NCI-H526 treated with DMSO at 0.1 percent for 48 hours (cell line): ENCODE measurements at places on chromosomes 1 and 21.

DNA sequence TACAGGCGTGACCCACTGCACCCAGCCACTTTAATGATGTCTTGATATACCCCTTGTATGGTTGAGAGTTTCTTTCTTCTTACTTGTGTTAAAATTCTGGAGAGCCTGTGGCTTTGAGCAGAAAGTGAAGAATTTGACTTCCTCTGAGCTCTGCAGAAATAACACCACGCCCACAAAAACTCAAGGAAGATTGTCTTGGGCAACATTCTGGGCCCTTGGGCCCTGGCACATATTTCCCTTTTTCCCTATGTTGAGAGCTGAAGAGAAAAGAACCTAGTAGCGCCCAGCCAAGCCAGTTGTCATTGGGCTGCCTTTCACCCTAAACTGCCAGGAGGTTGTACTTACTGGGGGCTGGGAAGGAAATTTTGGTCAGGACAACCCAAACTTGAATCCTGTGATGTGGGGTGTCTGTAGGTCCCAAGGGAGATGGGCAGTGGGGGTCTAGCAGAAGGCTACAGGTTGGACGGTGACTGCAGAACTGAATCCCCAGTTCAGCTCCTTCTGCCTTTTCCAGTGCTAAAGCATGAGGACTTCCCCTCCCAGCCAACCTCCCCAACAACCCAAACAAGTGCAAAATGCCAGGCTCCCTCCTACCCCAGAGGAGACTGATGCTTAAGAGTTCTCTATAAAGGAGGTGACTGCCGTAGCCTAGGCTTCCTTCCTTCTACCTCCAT is 11.7 kb upstream of the SNAPIN start:
- no peak for DNase-seq

DNA sequence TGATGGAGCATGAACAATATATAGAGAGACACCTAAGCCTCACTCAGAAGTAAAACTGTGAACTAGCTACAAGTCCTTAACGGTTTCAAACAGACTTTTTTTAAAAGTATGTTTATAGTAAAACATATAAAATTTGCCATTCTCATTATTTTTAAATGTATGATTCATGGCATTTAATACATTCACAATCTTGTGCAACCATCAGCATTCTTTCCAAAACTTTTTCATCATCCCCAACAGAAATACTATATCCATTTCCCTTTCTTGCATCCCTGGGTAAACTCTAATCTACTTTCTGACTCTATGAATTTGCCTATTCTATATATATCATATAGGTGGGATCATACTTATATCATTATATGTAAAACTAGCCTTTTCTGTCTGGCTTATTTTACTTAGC is 25.5 kb downstream of the EVI5 start:
- DNase-seq: no peak

DNA sequence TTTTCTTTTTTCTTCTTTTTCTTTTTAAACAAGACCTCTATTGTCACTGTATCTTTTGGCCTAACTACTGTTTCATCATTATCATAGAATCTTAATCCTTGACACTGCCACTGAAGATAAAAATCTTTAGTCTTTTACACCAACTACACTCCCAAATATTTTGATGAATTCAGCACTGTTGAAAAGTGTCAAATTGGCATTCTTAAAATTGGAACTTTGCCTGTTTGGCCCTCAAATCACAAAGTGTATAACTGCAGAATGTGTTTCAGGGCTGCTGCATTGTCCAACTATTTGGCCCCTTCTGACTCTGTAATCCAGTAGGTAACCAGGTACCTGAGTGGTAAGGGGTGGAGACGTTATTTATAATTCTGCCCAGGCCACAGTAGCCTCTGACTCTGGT is 34.3 kb downstream of the ACTN2 start:
- no peak for DNase-seq

- no peak for DNase-seq
Measured at GRCh38 chr1:173395762-173396161, 81.4 kb upstream of the PRDX6 start.

- no peak for DNase-seq
Measured at GRCh38 chr1:229608590-229608989, 17.3 kb downstream of the TAF5L start.

GRCh38 chr1:172460887-172461315 is 17.0 kb upstream of the PIGC start:
- no peak for DNase-seq

DNA sequence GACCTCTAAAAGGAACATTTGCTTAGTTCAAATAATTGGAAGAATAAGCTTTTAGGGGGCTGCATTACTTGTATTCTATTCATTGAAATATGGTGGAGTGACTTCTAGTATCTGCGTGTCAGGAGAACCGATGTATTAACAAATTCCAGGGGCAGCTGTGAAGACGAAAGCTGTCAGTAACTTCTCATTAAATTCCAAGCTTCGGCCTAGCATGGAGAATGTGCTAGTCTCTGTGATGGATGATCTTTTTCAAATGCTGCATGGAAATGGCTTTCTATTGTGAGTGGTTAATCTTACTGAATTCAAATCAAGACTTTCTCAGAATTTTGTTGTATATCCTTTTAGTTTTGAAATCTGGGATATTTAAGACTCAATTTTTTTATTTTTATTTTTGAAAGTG is 429.9 kb downstream of the ADGRL2 start:
- no peak for DNase-seq

- no peak for DNase-seq
Measured at GRCh38 chr1:162471290-162471853, 26.2 kb upstream of the UHMK1 start.

- no peak for DNase-seq
Measured at GRCh38 chr1:10061276-10061675, 28.5 kb downstream of the UBE4B start.

DNA sequence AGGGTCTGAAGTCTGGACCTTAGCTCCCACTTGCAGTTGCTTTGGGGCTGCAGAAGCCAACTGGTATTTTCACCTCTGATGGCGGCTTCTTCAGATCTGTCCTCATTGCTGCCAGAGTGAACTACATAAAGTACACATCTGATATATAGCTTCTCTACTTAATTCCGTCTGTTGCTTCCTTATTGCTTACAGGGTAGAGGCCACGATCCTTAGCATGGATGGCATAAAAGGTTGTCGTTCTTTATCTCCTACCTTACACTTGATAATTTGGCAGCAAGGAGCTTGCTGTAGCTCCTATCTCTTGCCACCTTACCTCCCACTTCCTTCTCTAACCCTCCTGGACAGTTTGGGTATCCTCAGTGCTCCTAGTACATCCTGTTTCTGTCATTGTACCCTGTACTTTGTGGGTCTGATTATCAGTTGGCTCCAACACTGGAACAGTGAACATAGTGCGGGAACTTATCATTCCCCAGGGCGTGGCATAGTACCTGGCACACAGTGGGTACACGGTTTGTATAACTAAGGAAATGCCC is 30.9 kb upstream of the NBL1 start:
- no peak for DNase-seq

GRCh38 chr1:86423473-86423872 is 498 bp upstream of the CLCA2 start:
- DNase-seq: no peak

- no peak for DNase-seq
Measured at GRCh38 chr1:31366796-31367195, 6.1 kb downstream of the FABP3 start.

- DNase-seq: no peak
Measured at GRCh38 chr1:201898240-201898894, 9.7 kb downstream of the SHISA4 start.
